Left ventricle myocardium inferior (tissue), 1 donor: ENCODE measurements at places on chromosomes 3 and 15. TPM values are rescaled to one million over a fixed set of nuclear protein-coding genes. Genes with fewer than 3 reads are reported as not detected.

DNA sequence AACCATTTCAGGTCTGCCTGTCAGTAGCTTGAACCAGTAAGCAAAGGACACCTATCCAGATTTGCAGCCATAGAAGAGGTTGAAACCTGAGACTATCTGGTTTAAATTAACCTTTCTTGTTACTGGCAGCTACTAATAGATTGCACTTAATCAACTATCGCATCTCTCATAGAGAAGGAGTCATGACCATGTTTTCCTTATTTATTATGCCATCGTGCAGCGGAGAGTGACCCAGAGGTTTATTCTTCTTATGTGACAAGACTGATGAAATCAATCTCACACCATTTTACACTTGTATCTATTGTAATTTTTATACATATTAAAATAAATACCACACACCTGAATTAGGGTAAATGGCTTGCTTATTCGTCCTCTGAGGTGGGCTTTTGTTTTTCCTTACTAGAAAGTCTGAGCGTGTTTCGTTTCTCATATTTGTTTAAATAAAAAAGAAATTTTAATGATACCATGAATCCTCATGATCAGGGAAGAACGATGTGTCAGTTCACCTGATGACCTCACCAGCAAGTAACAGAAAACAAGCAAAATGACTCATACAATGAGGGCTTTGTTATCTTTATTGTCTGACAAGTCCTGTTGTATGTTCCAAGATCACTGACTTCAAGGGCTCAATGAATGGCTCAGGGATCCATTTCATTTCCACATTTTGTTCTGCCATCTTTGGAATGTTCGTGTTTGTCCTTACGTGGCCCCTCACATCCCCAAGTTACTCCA lies 379.5 kb upstream of the DPH6 start:
- no peak for DNase-seq

PRSS50 gene
- total RNA-seq, result 0.22 TPM

XIRP1 gene
- 386 TPM for total RNA-seq

- DNase-seq, result no peak
Measured at GRCh38 chr3:153396581-153396980, 234.6 kb downstream of the RAP2B start.

DNA sequence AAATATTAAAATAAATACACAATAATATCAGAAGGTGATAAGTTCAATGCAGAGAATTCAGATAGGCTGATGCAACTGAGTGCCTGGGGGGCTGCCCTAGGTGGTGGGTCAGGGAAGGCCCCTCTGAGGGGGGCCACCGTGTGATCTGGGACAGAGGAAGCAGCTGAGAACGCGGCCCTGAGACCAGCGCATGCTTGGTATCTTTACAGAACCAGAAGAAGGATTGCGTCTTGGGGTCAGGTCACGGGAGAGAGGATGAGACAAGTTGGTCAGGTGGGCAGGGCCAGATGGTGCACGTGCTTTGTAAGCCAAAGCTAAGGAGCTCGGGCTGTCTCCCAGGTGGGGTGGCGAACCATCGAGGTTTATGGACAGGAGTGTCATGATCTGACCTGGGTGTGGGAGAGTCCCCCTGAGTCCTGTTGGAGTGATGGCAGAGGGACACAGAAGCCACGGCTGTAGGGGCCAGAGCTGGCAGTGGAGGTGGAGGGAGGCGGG lies 121.2 kb downstream of the ETFA start:
- no peak for DNase-seq
